ENCODE measurements at places on chromosomes 1 and 21. TPM values are rescaled to one million over a fixed set of nuclear protein-coding genes. Genes with fewer than 3 reads are reported as not detected.
A peak's percentile ranks its signal among the peaks of the same experiment; 100 is the strongest.

FGR gene
- polyA plus RNA-seq, result 2.8 TPM

DIRAS3 gene
- polyA plus RNA-seq, result 2.8 TPM

HAO2 gene
- not detected for polyA plus RNA-seq

LGR6 gene
- 67.8 TPM for polyA plus RNA-seq

REN gene
- polyA plus RNA-seq, result not detected

KLF17 gene
- 0.15 TPM for polyA plus RNA-seq

LRRC39 gene
- polyA plus RNA-seq, result not detected

SUSD4 gene
- 0.46 TPM for polyA plus RNA-seq

ZBED6 gene
- 0.63 TPM for polyA plus RNA-seq

OLIG1 gene
- not detected for polyA plus RNA-seq

IARS2 gene
- polyA plus RNA-seq, result 17.0 TPM

KIF14 gene
- polyA plus RNA-seq, result 0.13 TPM

FCRL6 gene
- polyA plus RNA-seq, result 0.88 TPM

CNIH3 gene
- polyA plus RNA-seq, result 8.2 TPM

COG2 gene
- 14.0 TPM for polyA plus RNA-seq

ABL2 gene
- polyA plus RNA-seq, result 5.4 TPM

GRCh38 chr1:84619383-84620102 is 45.3 kb upstream of the CTBS start:
- no peak for DNase-seq
- H3K27ac ChIP-seq, result no peak overlapping the region
- no peak overlapping the region for H3K4me3 ChIP-seq
- H3K36me3 ChIP-seq, result no peaks in the 10 kb centered on the region

DNA sequence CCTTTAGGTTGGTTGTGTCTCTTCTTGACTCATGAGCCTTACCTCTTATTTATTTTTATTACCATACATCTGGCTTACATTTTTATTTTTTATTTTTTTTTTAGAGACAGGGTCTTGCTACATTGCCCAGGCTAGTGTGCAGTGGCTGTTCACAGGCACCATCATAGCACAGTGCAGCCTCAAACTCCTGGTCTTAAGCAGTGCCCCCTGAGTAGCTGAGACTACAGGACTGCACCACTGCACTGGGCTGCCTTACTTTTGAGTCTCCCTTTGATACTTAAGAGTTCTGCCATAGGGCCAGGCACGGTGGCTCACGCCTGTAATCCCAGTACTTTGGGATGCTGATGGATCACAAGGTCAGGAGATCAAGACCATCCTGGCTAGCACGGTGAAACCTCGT is 76.4 kb upstream of the MACF1 start:
- no peak overlapping the region for H3K27ac ChIP-seq
- H3K36me3 ChIP-seq, result no peaks in the 10 kb centered on the region
- DNase-seq, result no peak

DNA sequence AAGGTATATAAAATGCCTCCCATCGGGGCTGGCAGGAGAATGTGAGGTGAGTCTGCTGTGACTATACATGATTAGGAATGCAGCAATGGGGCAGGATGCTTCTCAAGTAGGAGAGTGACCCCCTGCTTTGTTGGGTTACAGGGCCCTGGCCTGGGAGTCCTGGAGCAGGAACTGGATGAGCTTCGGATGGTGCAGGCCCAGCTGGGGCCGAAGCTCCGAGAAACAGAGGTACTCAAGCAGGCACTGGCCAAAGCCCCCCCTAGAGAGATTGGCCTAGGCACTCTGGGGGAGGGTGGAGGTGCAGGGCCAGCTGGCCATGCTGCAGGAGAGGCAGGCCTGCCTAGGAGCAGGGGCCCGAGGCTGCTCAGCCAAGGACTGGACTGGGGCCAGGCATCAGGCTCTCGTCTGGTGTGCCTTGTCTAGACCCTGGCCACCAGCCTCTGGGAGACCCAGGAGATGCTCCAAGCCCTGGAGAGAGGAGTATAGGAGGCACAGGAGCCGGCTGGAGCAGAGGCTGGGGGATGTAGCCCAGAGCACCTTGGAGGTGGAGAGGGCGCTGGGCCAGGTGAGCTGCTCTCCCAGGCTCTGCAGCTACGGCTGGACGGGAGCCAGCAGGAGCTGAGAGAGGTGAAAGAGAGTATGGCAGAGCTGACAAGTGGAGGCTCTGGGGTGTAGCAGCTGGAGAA is 32.8 kb upstream of the PKP1 start:
- no peaks in the 10 kb centered on the region for H3K27me3 ChIP-seq
- no peak overlapping the region for H3K4me3 ChIP-seq
- peak; percentile 32 for DNase-seq

GRCh38 chr1:23751050-23751814 is 8.0 kb downstream of the ELOA start:
- no peaks in the 10 kb centered on the region for H3K4me1 ChIP-seq
- no peak overlapping the region for H3K27ac ChIP-seq
- H3K36me3 ChIP-seq, result peaks cover 21% of the 10 kb centered on the region
- DNase-seq, result no peak

- H3K4me3 ChIP-seq, result no peak overlapping the region
- H3K36me3 ChIP-seq, result no peaks in the 10 kb centered on the region
- no peak overlapping the region for H3K27ac ChIP-seq
- no peaks in the 10 kb centered on the region for H3K4me1 ChIP-seq
- no peak for DNase-seq
Measured at GRCh38 chr1:211126622-211127021, 7.3 kb downstream of the KCNH1 start.

GRCh38 chr1:24018611-24019580 is 38.8 kb upstream of the SRSF10 start:
- H3K27me3 ChIP-seq, result no peaks in the 10 kb centered on the region
- DNase-seq, result peak; percentile 95
- no peaks in the 10 kb centered on the region for H3K36me3 ChIP-seq
- peaks cover 2% of the 10 kb centered on the region for H3K4me1 ChIP-seq
- peak overlapping the region; percentile 51 for H3K27ac ChIP-seq
- H3K4me3 ChIP-seq, result no peak overlapping the region

- DNase-seq, result no peak
- no peaks in the 10 kb centered on the region for H3K4me1 ChIP-seq
- H3K4me3 ChIP-seq, result no peak overlapping the region
- H3K27ac ChIP-seq, result no peak overlapping the region
Measured at GRCh38 chr1:18278946-18279345, 171.3 kb downstream of the IGSF21 start.

DNA sequence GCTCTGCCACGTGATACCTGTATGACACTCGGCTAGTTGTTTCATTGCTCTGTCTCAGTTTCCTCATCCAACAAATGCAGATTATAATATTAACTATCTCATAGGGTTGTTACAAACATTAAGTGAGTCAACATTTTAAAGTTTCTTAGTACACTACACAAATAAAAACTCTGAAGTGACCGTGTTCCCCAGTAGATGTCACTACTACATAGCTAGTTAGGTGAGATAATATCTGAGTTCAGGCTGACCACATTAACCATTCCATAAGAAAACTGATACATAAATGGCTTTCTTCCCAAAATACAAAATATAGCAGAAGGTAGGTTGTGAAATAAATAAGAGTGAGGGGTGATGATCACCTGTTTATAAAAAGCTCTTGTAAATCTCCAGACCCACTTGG is 214.1 kb downstream of the NUF2 start:
- no peaks in the 10 kb centered on the region for H3K4me1 ChIP-seq
- H3K27me3 ChIP-seq, result no peaks in the 10 kb centered on the region
- H3K4me3 ChIP-seq, result no peak overlapping the region
- no peak overlapping the region for H3K27ac ChIP-seq
- no peak for DNase-seq
- H3K36me3 ChIP-seq, result no peaks in the 10 kb centered on the region

- H3K27ac ChIP-seq, result peak overlapping the region; percentile 83
- no peaks in the 10 kb centered on the region for H3K27me3 ChIP-seq
- DNase-seq, result no peak
- H3K36me3 ChIP-seq, result peaks cover 5% of the 10 kb centered on the region
Measured at GRCh38 chr1:44646261-44647110, 27.8 kb downstream of the TMEM53 start.

GRCh38 chr1:28761189-28761588 is 24.4 kb downstream of the YTHDF2 start:
- no peak overlapping the region for H3K4me3 ChIP-seq
- H3K36me3 ChIP-seq, result peaks cover 2% of the 10 kb centered on the region
- H3K27ac ChIP-seq, result no peak overlapping the region
- H3K4me1 ChIP-seq, result peaks cover 5% of the 10 kb centered on the region
- DNase-seq, result no peak
- no peaks in the 10 kb centered on the region for H3K27me3 ChIP-seq

- no peak overlapping the region for H3K27ac ChIP-seq
- H3K36me3 ChIP-seq, result no peaks in the 10 kb centered on the region
- no peaks in the 10 kb centered on the region for H3K4me1 ChIP-seq
- no peak overlapping the region for H3K4me3 ChIP-seq
- DNase-seq, result no peak
Measured at GRCh38 chr1:26409191-26409807, 1.3 kb upstream of the LIN28A start.

DNA sequence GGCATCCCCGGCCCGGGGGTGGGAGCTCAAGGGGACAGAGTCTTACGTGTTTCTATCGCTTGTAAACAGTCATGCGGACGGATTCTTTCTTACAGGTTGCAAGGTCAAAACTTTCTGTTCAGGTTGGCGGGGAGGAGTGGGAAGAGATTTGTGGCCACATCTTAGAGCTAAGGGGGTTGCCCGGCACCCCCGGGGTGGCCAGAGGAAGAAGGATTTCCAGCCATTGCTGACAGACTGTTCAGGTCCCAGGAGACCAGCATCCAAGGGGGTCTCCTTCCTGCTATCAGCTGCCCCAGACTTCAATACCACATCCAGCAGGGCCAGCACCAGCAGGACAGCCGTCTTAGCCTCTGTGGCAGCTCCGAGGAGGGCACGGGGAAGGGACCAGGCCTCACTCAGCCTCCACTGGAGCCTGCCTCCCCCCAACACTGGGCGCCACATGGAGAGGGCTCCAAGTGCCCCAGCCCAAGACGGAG is 52.0 kb downstream of the KIF21B start:
- no peaks in the 10 kb centered on the region for H3K36me3 ChIP-seq
- H3K4me3 ChIP-seq, result no peak overlapping the region
- DNase-seq, result no peak
- no peaks in the 10 kb centered on the region for H3K4me1 ChIP-seq
- no peaks in the 10 kb centered on the region for H3K27me3 ChIP-seq

DNA sequence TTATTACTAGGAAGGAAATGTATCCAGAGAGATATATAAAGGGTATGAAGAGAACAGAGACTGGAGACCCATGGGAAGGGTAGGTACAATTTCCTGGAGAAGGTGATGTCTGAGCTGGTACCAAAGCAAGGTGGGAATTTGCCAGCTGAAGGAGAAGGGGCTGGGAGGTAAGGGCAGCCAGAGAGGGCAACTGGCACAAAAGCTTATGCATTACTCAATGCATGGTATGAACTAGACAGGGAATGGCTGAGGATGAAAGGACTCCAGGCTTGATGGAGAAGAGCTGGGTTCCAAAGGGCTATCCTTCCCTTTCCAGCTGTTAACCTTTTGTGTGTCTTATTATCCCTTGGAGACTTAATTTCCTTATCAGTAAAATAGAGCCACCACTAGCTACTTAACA is 113.6 kb upstream of the GADD45A start:
- no peaks in the 10 kb centered on the region for H3K4me1 ChIP-seq
- no peak for DNase-seq
- no peaks in the 10 kb centered on the region for H3K27me3 ChIP-seq
- no peaks in the 10 kb centered on the region for H3K36me3 ChIP-seq
- H3K27ac ChIP-seq, result no peak overlapping the region

DNA sequence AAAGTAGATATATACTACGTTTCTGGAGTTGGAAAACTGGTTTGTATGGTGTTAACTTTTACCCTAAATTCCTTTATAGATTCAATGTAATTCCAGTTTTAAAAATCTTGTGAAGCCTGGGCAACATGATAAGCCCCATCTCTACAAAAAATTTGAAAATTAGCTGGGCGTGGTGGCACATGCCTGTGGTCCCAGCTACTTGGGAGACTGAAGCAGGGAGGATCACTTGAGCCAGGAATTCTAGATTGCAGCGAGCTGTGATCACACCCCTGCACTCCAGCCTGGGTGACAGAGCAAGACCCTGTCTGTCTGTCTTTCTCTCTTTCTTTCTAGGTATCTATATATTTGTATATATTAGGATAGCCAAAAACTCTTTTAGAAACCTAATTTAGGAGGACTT is 141.9 kb downstream of the CLEC20A start:
- no peaks in the 10 kb centered on the region for H3K36me3 ChIP-seq
- H3K27ac ChIP-seq, result no peak overlapping the region
- no peak overlapping the region for H3K4me3 ChIP-seq
- DNase-seq, result no peak
- H3K4me1 ChIP-seq, result no peaks in the 10 kb centered on the region
- H3K27me3 ChIP-seq, result no peaks in the 10 kb centered on the region

DNA sequence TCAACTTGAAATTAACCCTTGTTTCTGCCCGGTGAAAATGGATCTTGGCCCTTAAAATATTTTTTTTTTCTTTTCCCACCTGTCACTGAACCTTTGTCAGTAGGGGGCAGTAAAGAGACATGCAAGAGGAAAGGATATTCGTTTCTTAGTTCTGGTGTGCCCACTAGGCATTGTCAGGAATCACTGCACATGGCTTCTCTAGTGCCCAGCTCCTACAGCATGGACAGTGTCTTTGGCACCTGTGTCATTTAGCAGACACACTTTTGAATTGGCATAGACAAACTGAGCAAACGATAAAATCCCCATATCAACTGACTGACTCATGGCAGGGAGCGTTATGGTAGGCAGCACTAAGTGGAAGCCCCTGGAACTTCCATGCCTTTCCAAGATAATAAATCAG is 1048.1 kb downstream of the BRINP3 start:
- no peak overlapping the region for H3K4me3 ChIP-seq
- DNase-seq, result no peak
- no peaks in the 10 kb centered on the region for H3K27me3 ChIP-seq
- H3K27ac ChIP-seq, result no peak overlapping the region

DNA sequence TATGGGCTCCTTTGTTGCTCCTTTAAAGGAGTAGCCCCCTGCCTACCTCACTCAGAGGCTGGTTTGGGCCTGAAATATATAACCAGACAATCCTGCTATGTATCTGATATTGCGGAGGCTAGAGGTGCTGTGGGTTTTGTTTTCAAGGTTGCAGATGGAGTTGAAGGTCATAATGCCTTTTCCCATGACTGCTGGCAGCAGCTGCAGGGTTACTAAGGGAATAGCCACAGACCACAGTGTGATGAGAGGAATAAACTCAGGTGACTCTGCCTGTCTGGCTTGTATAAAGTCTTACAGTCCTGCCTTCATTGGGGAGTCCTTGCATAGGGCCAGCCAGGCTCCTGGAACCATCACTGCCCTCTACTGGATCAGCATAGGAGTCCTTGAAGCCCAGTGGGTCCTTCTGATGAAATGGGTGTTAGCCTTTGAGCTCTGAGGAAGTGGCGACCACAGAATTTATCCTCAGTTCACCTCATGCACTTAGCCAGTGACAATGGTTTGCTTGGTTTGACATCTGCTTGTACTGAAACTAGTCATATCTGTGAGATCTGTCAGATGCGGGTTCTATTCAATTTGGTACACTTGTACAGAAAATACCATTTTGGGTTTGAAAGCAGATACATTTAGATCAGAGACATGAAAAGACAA is 174.4 kb upstream of the HMCN1 start:
- no peaks in the 10 kb centered on the region for H3K4me1 ChIP-seq
- no peaks in the 10 kb centered on the region for H3K27me3 ChIP-seq
- no peak overlapping the region for H3K4me3 ChIP-seq
- peak; percentile 51 for DNase-seq

DNA sequence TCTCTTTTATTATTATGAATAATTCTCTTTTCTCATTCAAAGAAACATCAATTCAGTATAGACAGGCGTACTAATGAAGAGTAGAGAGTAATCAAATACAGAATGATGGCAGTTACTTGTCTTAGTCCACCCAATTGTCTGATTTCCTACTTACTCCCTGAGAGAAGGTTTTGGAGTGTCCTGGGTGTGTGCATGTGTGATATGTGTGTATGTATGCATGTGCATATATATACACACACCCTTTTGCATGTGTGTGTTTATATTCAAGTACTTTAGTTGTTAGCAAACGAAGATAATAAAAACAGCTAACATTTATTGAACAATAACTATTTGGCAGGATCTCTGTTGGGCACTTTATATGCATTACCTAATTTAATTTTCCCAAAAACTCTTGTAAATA is 63.2 kb upstream of the CCDC190 start:
- no peak overlapping the region for H3K4me3 ChIP-seq
- H3K36me3 ChIP-seq, result no peaks in the 10 kb centered on the region

All from aorta (tissue), 5 donors.